Activated CD4-positive, alpha-beta T cell treated with anti-CD3 and anti-CD28 coated beads, Interleukin-2, amount 10 ng/mL, durations not matched to agents 24 days and 14 days (primary cell): ENCODE measurements at places on chromosomes 2 and 18.

DNA sequence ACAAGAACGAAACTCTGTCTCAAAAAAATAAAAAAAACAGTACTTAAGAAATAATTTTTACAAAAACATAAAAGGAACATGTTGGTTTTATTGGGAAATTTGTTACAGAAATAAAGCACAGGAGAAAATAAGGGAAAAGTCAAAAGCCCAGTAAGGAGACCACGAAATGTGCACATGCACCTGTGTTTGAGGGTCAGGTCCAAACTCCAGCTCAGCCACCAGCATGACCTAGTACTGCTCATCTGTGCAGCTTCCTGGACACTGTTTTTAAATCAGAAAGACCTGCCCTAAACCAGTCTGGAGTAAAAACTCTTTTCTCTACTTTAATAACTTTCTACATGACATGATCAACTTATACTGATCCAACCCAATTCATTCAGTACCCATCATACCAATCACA, 21.2 kb downstream of the RNF149 start:
- no peaks in the 10 kb centered on the region for H3K27me3 ChIP-seq
- peaks cover 9% of the 10 kb centered on the region for H3K4me1 ChIP-seq
- peaks cover 56% of the 10 kb centered on the region for H3K36me3 ChIP-seq
- no peak for DNase-seq
- no peak overlapping the region for H3K4me3 ChIP-seq

- no peaks in the 10 kb centered on the region for H3K36me3 ChIP-seq
- H3K4me3 ChIP-seq = peak overlapping the region; percentile 24
- H3K27ac ChIP-seq = peak overlapping the region; percentile 78
- peaks cover 3% of the 10 kb centered on the region for H3K27me3 ChIP-seq
Observed at GRCh38 chr18:48843162-48843561, 107.6 kb downstream of the SMAD7 start.

GRCh38 chr2:102052365-102052764, 60.6 kb downstream of the IL1R2 start:
- H3K4me1 ChIP-seq = peaks cover 2% of the 10 kb centered on the region
- peaks cover 7% of the 10 kb centered on the region for H3K27me3 ChIP-seq
- H3K4me3 ChIP-seq = no peak overlapping the region

DNA sequence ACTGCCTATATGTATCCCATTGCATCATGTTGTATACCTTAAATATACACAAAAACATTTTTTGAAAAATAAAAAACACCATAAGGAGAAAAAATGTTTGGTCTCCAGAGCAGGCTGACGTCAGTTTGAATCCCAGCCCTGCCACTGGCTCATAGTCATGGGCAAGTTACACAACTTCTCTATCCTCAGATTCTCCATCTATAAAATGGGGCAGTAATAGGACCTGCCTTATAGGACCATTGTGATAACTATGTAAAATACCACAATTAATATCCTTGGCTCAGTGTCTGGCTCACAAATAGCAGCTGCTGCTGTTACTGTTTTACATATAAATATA, 135.6 kb downstream of the SMAD7 start:
- H3K27me3 ChIP-seq = no peaks in the 10 kb centered on the region
- H3K4me1 ChIP-seq = peaks cover 51% of the 10 kb centered on the region
- H3K4me3 ChIP-seq = no peak overlapping the region
- peak overlapping the region; percentile 85 for H3K27ac ChIP-seq
- H3K36me3 ChIP-seq = peaks cover 5% of the 10 kb centered on the region
- no peak for DNase-seq

DNA sequence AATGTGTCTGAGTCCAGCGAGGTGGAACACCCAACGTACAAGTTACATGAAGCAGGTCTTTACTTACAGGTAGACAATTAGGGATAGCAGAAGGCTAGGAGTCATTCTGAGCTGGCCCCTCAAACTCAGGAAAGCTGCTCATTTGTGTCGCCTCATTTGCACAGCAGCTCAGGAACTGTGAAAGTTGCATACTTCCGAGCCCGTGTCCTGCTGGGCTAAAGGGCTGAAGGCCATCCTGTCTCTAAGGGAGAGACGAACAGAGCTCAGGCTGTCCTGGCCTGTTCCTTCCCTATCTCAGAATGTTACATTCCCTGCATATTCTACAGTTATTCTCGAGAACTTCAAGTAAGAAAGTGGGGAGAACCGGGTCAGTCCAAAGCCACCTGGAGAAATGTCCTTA, 99.0 kb downstream of the FAM124B start:
- H3K27me3 ChIP-seq = no peaks in the 10 kb centered on the region
- H3K4me1 ChIP-seq = peaks cover under 1% of the 10 kb centered on the region
- no peaks in the 10 kb centered on the region for H3K36me3 ChIP-seq

GRCh38 chr2:12074126-12074844, 327.9 kb downstream of the LPIN1 start:
- no peaks in the 10 kb centered on the region for H3K36me3 ChIP-seq
- no peak for DNase-seq
- peaks cover 3% of the 10 kb centered on the region for H3K27me3 ChIP-seq
- H3K27ac ChIP-seq = no peak overlapping the region
- no peak overlapping the region for H3K4me3 ChIP-seq

- no peaks in the 10 kb centered on the region for H3K36me3 ChIP-seq
- no peak overlapping the region for H3K4me3 ChIP-seq
- peaks cover 6% of the 10 kb centered on the region for H3K27me3 ChIP-seq
- H3K4me1 ChIP-seq = no peaks in the 10 kb centered on the region
- no peak overlapping the region for H3K27ac ChIP-seq
Observed at GRCh38 chr18:50002781-50003180, 189.4 kb upstream of the ACAA2 start.

DNA sequence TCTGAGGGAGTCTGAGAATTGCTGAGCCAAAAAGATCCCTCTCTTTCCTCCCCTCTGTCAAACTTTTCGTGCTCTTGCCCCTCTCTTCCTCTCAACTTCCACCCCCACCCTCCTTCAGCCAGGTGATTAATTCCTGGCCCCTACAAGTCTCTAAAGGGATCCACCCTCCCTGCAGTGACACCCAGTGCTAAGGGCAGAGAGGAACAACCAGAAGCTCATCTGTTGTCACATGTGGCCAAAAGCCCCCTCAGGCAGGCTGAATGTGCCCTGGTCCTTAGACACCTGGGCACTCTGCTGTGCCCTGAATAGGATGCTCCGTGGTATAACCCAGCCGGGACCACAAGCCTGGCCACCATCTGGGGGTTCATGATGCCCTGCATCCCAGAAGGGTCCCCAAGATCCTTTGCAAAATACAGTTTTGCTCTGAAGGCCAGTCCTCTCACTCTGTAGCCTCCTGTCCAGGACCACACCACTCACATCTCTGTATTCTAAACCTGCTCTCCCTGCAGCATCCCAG, 234.4 kb downstream of the BCL11A start:
- H3K4me1 ChIP-seq = peaks cover 5% of the 10 kb centered on the region
- no peak for DNase-seq
- H3K27me3 ChIP-seq = peaks cover 15% of the 10 kb centered on the region
- H3K4me3 ChIP-seq = no peak overlapping the region
- H3K36me3 ChIP-seq = no peaks in the 10 kb centered on the region

DNA sequence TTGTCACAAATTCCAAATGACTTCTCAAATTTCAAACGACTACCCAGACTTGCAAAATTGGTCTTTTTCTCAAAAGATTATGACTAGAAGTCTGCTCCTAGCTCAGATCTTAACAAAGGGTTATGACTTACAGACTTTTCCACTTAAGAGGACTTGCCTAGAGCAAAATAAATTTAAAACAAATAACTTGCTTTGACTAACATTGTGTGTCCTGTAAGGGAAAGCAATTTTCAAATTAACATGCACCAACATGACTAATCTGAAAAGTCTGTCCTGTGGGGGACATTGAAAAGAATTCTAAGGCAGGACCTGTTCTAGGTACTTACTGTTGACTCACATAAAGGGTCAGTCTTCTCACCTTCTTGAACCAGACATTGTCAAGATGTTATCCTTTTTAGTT, 53.5 kb upstream of the TMEM200C start:
- DNase-seq = no peak
- H3K4me3 ChIP-seq = no peak overlapping the region
- H3K27ac ChIP-seq = no peak overlapping the region

GRCh38 chr18:43964666-43965065, 687.4 kb upstream of the SYT4 start:
- H3K27ac ChIP-seq = no peak overlapping the region
- DNase-seq = no peak
- no peaks in the 10 kb centered on the region for H3K27me3 ChIP-seq
- H3K36me3 ChIP-seq = no peaks in the 10 kb centered on the region
- no peak overlapping the region for H3K4me3 ChIP-seq

- no peak for DNase-seq
- H3K36me3 ChIP-seq = no peaks in the 10 kb centered on the region
- peaks cover 25% of the 10 kb centered on the region for H3K27me3 ChIP-seq
- no peak overlapping the region for H3K4me3 ChIP-seq
- H3K27ac ChIP-seq = no peak overlapping the region
Observed at GRCh38 chr2:200022511-200022910, 67.1 kb downstream of the MAIP1 start.

- peaks cover 5% of the 10 kb centered on the region for H3K4me1 ChIP-seq
- peak; percentile 64 for DNase-seq
Observed at GRCh38 chr2:20223407-20224163, 1.3 kb downstream of the SDC1 start.
